Caco-2 (cell line): ENCODE measurements at places on chromosomes 11 and 22.

GRCh38 chr11:16356057-16356760 is at the start of gene SOX6:
SOX6 (minus strand) TSS chr11:16356546; CDS start chr11:16341248, 15,298 bp downstream.
- DNase-seq: peak; percentile 56

DNA sequence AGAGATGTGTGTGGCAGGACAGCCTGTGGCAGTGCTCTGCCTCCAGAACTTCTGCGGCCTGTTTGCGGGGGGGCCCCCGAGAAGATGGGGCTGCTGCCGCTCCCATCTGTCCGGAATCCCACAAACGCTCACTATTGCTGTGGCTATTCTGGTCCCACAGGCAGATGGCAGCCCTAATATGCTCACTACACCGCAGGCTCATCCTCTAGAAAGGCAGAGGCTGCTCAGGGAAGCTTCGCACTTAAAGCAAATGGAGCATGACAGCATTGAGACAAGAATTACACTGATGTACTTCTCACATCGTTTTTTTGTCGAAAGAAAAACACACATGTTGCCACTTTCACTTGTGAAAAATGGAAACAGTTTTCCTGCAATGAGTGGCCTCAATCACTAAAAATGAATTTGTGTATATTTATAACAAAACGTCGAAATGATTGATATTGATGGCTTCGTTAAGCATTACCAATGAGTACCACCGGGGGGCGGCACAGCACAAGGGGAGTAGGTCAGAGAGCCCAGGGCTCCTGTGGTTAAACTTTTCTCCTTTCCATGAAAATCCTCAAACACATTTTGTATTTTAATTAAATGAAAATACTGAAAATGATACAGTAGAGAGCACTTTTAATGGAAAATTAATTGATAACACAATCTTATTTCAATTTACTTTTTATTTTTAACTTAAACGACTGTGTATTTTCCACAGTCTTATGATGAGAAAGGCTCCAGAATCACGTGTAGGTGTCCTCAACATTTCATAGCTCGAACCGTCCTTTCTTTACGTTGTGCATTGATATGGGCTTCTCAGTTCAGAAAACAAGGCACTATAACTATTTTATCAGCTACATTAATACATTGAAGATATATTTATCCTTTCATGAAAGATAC is 69.1 kb downstream of the CTTN start:
- DNase-seq: no peak

- DNase-seq: no peak
These were observed 19.4 kb downstream of the IRF7 start for GRCh38 chr11:596374-596773.

- no peak for DNase-seq
These were observed 99.6 kb downstream of the FAM168A start for GRCh38 chr11:73498343-73498742.

DNA sequence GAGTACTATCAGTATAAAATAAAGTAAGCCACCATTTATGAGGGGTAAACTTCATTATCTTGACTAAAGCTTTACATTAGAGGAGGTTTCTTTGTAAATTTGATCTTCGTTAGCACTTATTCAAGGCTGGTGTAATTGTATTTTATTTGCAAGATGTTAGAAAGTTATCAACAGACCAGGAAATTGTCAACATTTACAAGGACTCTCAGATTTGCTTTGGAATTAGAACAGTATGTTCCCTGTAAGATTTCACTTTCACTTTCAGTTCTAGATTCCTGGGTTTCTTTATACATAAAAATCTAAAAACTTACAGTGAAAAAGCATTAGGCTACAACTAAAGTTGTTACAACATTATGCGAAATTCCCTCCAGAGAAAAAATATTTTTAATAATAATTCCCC is 4.6 kb upstream of the BIRC3 start:
- no peak for DNase-seq

GRCh38 chr11:3873712-3874349 is 18.4 kb downstream of the STIM1 start:
- no peak for DNase-seq

GRCh38 chr11:76601272-76601671 is 69.3 kb downstream of the LRRC32 start:
- no peak for DNase-seq

GRCh38 chr11:117010808-117011540 is 87.3 kb downstream of the SIK3 start:
- DNase-seq: no peak

GRCh38 chr22:43262990-43263644 is 76.2 kb upstream of the TTLL12 start:
- DNase-seq: peak; percentile 81

GRCh38 chr11:110736171-110736553 is 23.9 kb upstream of the ARHGAP20 start:
- no peak for DNase-seq

DNA sequence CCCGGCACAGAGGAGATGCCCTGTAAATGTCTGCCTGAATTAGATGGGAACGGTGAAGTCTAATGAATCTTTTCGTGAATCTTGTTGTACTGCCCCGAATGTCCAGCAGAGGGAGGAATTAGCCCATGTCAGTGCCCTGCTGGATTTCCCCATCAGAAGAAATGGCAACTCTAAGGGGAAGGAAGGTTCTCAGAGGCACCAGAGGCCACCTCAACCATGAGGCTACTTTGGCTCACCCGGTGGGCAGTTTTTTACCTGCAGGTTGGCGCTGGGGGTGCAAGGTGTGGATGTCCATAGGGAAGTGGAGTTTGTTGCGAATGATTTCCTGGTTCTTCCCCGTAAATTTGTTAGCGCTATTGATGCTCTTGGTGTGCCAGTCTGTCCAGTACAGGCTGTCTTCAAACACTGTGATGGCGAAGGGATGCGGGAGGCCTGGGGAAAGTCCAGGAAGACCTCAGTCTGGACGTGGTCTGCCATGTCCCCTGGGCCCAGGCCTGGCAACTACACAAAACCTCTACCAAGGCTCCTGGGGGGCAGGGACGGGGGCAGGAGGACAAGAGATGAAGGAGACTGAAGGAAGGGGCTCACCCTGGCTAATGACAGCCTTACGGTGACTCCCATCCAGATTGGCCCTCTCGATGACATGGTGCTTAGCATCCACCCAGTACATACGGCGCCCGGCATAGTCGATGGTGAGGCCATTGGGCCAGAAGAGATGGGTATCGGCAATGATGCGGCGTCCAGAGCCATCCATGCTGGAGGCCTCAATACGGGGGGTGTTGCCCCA is 28.5 kb downstream of the LRP4 start:
- DNase-seq: peak; percentile 81

GRCh38 chr11:107689317-107690202 is 22.3 kb downstream of the SLN start:
- DNase-seq: peak; percentile 78

- DNase-seq: peak; percentile 14
These were observed 161.3 kb downstream of the MYO18B start for GRCh38 chr22:25903294-25903693.

DNA sequence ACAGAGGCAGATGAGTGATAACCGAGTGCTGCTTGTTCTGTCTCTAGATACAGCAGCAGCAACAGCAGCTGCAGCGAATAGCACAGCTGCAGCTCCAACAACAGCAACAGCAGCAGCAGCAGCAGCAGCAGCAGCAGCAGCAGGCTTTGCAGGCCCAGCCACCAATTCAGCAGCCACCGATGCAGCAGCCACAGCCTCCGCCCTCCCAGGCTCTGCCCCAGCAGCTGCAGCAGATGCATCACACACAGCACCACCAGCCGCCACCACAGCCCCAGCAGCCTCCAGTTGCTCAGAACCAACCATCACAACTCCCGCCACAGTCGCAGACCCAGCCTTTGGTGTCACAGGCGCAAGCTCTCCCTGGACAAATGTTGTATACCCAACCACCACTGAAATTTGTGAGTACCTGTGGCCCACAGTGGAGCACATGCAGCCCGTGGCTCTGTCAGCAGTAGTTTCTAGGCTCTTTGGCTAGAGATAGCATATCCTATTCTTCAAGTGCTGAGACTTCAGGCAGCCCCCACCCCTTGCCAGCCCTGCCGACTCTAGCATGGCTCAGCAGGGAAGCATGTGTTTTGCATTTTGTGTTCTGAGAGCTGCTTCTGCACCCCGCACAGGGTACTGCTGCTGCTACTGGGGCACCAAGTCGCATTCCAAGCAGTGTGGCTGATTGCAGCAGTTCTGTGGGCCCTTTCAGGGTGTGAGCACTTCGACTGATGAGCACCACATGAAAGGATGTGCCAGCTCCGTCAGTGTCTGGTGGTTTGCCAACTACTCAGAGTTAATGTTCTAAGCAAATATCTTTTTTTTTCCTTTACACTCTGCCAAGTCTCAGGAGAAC is 59.2 kb downstream of the MED15 start:
- no peak for DNase-seq

DNA sequence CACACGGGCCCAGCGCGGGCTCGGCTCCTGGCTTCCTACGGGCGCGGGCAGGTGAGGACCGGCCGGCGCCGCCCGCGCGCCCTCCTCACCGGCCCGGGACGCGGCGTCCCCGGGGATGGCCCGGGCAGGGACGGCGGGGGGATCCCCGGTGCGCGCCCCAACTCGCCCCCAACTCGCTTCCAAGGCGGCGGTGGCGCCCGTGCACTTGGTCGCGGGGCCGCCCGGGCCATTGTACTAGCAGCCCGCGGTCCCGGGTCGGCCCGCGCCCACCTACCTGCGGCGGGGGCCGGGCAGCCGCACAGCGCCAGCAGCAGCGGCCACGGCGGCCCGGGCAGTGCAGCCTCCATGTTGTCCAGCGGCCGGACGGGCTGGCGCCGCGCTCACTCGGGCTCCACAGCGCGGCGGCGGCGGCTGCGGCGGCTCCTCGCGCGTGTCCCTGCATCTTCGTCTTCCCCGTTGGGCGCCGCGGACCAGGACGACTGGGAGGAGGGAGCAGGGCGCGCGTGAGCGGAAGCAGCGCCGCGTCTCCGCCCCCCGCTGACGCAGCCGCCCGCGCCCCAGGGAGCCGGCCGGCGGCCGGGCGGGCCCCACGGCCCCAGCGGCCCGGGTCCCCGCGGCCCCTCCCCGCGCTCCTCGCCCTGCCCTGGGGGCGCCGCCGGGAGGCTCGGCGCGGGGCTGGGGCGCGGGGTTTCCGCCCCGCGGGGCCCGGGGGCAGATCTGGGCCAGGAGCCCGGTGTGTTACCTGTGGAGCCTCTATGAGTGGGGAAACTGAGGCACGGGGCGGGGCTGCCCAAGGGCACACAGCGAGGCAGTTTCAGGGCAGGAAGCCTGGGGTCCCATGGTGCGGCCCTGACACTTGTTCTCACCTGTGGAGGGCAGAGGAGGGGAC is 159.3 kb upstream of the GRK3 start:
- DNase-seq: peak; percentile 69

GRCh38 chr11:119894916-119895315 is 165.9 kb upstream of the NECTIN1 start:
- DNase-seq: no peak

- DNase-seq: no peak
These were observed 13.5 kb upstream of the B3GNT6 start for GRCh38 chr11:77020734-77021133.

- no peak for DNase-seq
These were observed 8.3 kb downstream of the CHRNA10 start for GRCh38 chr11:3662856-3663255.

DNA sequence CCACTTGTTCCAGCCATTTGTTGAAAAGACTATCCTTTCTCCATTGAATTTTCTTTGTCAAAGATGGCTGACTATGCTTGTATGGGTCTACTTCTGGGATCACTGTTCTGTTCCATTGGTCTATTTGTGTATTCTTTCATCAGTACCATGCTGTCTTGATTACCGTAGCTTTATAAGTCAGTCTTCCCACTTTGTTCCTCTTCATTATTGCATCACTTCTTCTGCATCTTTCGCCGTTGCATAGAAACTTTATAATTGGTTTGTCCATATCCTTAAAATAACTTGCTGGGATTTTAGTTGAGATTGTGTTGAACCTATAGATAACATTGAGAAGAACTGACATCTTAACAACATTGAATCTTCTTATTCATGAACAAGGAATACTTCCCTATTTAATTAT is 598.8 kb downstream of the TBC1D22A start:
- DNase-seq: no peak

- no peak for DNase-seq
These were observed 29.6 kb downstream of the SOX6 start for GRCh38 chr11:16326679-16327297.

- DNase-seq: no peak
These were observed 724.2 kb downstream of the BRD1 start for GRCh38 chr22:49103314-49104059.

- DNase-seq: no peak
These were observed 91.5 kb downstream of the SLC1A2 start for GRCh38 chr11:35327829-35328228.

- DNase-seq: peak; percentile 55
These were observed 9.0 kb upstream of the MARK2 start for GRCh38 chr11:63829823-63830489.

DNA sequence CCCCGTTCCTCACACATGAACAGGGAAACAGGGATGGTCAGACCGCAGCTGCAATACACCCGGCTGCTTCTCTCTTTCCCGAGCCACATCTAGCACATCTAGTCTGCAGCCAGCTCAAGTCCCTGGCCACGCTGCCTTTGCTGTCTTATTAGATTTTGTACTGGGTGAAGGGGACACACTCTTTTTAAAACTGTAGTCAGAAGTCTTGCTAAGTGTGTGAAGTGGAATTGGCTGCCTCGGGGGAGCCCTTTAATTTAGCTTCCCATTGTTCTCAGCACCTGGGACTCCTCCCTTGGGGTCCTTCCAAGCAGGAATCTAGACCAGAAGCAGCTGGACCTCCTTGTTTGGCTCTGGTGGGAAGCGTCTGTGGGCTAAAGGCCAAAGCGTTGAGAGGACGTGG is 420.0 kb downstream of the CTTN start:
- no peak for DNase-seq

DNA sequence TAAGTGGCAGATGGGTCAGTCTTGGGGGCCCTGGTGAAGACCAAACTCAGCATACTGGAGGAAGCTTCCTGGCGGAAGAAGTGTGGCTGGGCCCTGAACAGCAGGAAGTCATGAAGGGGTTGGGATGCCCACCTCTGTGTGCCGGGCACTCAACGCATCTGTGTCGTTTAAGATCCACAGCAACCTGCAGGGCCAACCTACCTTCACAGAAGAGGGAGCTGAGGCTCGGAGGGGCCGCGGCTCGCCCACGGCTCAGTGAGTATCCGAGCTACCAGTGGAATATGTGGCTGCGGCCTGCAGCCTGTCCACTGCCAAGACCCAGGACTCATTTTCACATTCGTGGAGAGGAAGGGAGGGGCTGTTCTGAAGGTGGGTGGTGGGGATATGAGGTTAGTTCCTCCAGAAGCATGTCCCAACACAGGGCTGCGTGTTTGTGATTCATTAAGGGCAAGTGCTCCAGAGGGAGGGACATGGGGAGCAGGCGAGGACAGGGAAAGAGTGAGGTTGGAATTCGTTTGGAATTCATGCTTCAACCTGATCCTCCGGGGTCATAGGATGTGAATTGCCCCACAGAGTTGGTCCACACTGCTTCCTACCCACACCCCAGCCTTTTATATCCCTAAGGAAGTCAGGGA is 99.6 kb downstream of the MPPED1 start:
- no peak for DNase-seq
